ENCODE measurements at places on chromosomes 12 and 14.

GRCh38 chr14:71590131-71590530, 342.1 kb upstream of the RGS6 start:
- ATAC-seq: no peak

DNA sequence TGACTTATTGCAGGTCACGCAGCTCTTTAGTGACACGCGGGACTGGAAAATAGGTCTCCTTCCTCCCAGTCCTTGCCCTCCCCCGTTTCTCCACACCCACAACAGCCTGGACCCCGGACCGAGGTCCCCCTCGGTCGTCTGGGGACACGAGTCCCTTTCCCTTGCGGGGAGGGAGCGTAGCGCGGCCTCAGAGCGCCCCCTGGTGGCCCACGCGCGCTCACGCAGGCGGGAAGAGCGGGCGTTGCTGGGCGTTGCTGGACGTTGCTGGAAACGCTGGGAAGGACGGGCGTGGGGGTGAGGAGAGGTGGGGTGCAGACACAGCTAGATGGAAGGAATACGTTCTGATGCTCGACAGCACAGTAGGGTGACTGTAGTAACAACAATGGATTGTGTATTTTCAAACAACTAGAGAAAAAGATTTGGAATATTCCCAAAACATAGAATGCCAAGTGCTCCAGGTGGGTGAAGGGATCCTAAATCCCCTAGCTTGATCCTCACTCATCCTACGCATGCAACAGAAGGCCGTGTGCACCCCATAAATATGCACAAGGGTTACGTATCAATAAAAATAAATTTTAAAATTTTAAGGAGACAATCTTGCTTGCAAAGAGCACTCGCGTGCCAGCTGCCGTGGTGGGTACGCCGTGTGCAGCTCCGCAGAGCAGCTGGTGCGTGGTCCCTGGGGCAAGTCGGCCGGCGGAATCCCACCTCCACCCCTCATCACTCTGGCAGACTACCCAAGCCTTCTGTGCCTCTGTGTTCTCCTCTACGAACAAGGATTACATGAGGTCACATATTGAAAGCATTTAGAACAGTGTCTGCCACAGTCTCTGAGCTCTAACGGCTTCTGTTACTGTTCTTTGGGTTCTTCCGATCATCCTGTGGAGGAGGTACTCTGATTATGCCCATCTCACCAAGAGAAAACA, 87.4 kb downstream of the B4GALNT3 start:
- peak; percentile 84 for ATAC-seq

- no peak for ATAC-seq
These were observed 76.5 kb upstream of the GRIN2B start for GRCh38 chr12:14057895-14058294.

- ATAC-seq: no peak
These were observed 58.2 kb downstream of the HMGA2 start for GRCh38 chr12:65882486-65882885.

- ATAC-seq: no peak
These were observed 411.9 kb downstream of the TMEM121 start for GRCh38 chr14:105938055-105938863.

DNA sequence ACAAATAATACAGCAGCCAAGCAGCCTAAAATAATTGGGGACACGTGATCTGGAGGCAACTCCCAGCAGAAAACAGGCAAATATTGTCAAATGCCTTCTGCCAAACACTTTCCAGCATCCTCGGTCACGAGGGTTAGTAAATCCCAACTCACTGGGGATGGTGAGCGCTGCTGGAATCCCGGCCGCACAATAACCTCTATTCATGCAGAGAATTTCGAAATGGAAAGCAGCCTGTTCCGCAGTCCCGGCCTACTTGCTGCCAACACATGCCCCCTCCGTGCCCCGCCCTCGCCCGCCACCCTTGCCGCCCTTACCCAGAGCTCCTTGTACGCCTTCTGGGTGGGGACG, 62.2 kb downstream of the RFX4 start:
- no peak for ATAC-seq

DNA sequence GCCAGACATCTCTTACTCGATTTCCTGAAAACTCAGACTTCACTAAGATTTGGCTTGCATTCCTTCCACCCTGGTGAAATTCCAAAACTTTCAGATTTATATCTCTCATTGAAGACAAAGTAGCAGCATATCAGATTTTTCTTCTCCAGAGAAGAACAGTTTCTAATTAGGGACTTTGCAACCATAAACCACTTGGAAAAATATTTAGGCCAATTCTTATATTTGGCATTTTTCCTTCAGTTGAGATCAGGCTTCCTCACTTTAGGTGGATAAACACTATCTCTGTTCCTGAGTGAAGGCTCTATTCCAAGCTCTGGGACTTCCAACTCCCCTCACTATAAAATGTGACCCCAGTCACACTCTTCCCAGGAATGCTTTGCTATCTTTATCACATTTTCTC, 1434.3 kb upstream of the FLRT2 start:
- no peak for ATAC-seq

GRCh38 chr14:38873941-38874612, 229.0 kb downstream of the SEC23A start:
- ATAC-seq: no peak

DNA sequence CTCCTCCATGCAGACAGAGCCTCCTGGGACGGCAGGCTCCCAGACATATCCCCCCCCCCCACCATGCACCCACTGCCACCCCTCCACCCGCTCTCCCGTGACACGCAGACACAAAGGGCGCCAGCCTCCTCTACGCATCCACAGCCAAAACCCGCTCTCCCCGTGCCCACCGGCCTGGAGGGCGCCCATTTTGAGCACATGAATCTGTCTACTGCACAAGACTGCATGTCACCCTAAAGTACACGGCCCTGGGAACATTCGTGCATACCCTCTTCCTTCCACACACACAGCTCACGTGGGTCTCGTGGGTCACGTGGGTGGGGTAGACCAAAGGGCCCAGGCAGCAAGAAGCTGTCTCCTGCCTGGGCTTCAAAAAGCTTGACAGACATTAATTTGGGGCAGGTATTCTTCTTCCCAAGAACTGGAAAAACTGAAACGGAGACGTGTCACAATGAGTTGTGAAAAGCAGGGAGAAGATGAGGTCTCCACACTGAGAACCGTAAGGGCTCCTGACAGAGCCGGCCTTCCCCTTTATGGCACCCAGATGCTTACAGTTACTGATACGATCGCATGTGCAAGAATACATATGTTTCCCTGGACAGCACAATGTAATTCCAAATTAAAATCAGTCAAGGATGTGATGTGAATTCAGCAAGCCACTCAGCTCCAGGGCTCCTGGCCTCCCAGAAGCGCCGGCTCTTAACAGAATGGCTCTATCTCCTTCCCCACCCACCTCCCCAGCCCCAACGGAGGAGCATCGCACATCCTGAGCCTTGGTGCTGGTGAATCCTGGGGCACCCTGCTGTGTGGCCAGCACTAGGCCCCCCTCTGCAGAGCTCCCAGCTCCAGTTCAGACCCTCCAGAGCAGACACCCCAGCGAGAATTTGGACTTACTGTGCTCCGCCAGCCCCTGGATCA, 1.9 kb downstream of the TGFB3 start:
- no peak for ATAC-seq

DNA sequence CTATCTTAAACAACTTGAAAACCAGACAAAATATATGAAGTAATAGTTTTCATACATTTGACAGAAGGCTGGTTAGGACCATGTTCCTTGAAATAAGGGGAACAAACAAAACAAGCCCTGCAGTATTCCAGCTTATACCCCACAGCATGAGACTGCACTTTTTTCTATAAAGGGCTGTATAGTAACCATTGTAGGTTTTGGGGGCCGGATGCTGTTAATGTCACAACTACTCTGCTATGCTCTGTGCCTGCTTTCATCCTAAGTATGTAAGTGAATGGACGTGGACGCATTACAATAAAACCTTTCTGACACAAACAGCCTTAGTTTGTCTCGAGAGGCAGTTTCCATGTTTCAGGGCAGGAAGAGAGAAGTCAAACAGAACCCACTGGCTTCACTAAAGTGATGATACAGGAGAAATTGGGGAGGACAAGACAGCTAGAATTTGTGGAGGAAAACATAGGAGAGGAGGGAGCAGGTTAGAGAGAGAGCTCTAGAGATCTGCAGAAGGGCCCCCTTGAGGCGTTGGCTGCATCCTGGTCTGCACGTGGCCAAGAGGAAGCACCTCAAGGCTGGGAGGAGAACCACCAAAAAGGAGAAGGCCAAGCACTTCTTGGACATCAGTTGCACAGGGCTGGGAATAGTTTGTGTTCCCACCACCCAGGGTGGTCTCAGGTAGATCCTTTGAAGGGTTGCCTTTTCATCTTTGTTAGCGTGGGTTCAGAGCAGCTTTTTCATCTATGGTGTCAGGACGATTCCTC, 63.7 kb downstream of the TRAF3 start:
- ATAC-seq: no peak

- ATAC-seq: peak; percentile 99
These were observed at the start of gene SLC8B1 for GRCh38 chr12:113334786-113335539. Gene SLC8B1 (minus strand): TSS chr12:113335109. CDS start chr12:113332878, 2,231 bp downstream.

- no peak for ATAC-seq
These were observed 142.4 kb downstream of the PLCZ1 start for GRCh38 chr12:18595412-18595811.

- peak; percentile 6 for ATAC-seq
These were observed 7.0 kb downstream of the SLC48A1 start for GRCh38 chr12:47779943-47780504.

GRCh38 chr14:29235991-29236390, 469.4 kb downstream of the FOXG1 start:
- no peak for ATAC-seq

- ATAC-seq: peak; percentile 83
These were observed 51.7 kb downstream of the PPP1R12A start for GRCh38 chr12:79883216-79883615.

DNA sequence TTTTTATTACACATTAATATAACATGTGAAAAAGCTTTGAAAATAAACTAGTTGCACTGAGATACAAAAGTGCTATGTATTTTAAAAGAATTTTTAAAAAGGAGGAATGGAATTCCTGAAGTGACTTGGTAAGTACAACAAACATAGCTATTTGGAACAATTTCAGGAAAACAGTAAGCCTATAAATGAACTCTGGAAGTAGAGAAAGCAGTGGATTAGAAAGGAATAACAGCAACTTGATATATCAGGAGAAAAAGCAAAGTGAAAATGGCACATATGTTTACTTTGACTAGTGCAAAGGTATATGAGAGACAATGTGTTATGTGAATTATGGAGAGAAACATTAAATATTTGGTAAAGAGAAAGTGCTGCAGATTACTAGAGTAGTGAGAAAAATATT, 811.7 kb downstream of the C12orf50 start:
- no peak for ATAC-seq

- ATAC-seq: no peak
These were observed 52.2 kb upstream of the BTG1 start for GRCh38 chr12:92197815-92198214.

DNA sequence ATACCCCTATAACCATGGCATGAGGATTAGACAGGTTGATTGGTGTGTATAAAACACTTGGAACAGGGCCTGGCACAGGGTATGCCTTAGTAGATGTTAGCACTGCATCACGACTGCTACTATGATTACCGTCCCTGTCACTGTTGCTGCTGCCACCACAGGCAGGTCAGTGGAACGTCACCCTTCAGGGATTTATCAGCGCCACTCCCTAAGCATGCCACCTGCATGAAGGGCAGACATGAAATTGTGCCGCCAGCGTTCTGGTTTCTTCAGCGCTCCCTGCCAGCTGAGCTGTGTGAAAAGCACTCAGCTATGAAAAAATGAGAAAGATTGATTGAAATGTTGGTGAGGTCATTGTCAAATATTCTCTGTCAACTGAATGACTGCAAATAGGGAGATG, 477.0 kb downstream of the DPF3 start:
- no peak for ATAC-seq

GRCh38 chr12:4900327-4900726, 9.4 kb upstream of the KCNA1 start:
- ATAC-seq: no peak

GRCh38 chr12:40820794-40821484, 128.7 kb downstream of the CNTN1 start:
- no peak for ATAC-seq

- no peak for ATAC-seq
These were observed 115.7 kb downstream of the DIO2 start for GRCh38 chr14:80095623-80096022.

All from activated T-helper 17 cell treated with anti-CD3 and anti-CD28 coated beads, Interleukin-2, amount 50 U/mL, for 72 hours (primary cell).